Common myeloid progenitor, CD34-positive (primary cell): ENCODE measurements at places on chromosomes 16 and 17.
A peak's percentile ranks its signal among the peaks of the same experiment; 100 is the strongest.

DNA sequence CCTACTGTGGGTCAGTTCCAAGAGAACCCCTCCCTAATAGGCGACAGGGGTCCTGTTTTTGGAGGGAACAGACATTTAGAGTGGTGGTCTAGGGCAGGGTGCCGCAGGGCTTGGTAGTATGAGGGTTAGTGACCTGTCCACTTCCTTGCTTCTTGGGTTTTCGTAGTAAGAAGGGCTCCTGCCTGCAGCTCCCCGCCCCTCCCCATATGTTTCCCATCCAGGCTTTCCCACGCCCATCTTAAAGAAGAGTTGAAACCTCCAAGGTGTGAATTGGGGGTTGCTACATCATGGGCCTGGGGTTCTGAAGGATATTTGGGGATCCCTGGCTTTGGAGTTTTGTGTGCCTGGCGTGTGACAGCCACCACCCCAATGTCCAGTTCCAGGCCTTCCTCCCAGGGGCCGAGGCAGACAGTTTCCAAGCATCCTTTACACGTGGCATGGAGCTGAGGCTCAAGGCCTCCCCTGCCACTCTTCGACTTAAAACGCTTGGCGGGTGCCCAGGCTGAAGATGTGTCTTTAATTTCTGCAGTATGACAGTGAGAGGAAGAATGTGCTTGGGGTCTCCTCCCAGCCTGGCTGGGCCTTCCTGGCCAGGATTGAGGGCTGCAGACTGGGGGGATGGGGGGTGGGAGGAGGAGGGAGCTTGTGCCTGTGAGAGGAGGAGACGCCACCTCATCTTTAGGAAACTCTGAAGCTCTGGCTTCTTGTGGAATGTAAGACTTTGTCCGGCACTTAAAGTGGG lies 2.3 kb upstream of the COL1A1 start:
- DNase-seq: no peak

DNA sequence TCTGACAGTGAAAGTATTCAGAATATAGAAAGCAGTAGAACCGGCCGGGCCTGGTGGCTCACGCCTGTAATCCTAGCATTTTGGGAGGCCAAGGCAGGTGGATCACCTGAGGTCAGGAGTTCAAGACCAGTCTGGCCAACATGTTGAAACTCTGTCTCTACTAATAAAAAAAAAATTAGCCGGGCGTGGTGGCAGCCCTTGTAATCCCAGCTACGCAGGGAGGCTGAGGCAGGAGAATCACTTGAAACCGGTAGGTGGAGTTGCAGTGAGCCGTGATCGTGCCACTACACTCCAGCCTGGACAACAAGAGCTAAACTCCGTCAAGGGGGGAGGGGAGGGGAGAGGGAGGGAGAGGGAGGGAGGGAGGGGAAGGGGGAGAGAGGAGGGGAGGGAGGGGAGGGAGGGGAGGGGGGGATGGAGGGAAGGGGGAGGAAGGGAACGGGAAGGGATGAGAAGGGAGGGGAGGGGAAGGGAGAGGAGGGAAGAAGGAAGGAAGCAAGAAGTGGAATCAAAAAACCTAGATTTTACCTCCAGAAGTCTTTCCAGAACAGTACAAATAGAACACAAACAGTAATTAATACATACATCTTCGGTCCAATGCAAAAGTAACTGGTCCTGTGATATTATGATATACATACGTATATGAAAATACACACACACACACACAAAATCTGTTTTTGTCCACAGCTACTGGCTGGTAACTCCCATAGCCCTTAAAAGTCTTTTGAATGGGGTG lies 10.9 kb upstream of the NT5C start:
- DNase-seq: no peak

DNA sequence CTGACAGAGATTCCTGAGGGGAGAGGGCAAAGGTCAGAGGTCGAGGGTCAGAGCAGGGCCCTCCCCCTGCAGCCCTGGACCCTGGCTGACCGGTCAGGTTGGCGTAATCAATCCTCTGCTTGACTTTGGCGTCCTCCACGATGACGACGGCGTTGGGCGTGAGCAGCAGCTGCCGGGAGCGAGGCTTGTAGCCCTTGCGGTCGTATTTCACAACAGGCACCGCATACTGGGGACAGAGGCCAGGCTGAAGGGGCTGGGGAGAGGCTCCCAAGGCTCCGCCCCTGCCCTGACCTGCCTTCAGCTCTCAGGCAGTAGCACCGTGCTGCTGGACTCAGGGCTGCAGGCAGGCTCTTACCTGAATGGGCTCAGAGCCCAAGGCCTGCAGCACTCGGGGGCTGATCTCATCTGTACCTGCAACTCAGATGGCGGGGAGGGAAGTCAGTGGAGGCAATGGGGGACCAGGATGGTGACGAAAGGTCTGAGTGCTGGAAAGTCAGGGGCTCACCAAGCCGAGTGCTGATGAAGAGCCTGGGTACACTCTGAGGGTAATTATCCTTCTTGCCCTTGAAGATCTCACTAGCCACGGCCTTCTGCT lies 12.0 kb upstream of the CRK start:
- no peak for DNase-seq

DNA sequence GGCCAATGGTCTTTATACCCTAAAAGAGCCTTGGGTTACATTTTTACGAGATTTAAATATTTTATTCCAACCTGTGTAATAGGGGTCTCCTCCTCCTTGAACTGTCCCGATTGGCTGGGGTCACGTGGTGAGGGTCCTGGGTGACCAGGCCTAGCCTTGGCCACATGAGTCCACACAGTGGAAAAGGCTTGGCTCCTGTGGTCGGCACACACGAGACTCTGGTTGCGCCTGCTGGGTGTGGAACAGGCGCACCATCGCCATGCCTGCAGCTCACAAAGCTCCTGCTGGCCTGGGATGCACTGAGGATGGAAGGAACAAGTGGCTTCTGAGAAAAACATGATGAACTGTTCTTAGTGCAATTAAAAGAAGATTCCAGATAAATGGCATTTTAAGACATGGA lies 103.9 kb upstream of the ZNF750 start:
- DNase-seq: no peak

- peak; percentile 88 for DNase-seq
Observed at GRCh38 chr17:8220783-8221662, 10.6 kb upstream of the AURKB start.

DNA sequence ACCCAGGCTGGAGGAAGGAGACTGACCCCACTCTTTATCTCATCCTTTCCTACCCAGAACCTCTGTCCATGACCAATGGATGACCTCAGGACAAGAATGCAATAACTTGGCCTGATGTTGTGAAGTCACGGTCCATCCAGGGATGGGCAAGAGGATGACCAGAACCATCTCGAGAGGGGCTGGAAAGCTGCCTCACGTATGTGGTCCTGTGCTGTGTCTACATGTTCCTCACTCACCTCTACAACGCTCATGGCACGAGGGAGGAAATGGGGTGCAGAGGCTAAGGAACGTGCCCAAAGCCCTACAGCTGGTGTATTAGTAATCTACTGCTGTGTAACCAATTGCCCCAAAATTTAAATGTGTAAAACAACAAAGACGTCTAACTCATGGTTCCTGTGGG lies 7.3 kb upstream of the KCTD5 start:
- no peak for DNase-seq

GRCh38 chr16:20129375-20129774 lies 55.7 kb upstream of the GPR139 start:
- DNase-seq: no peak

- DNase-seq: no peak
Observed at GRCh38 chr16:86031141-86031678, 132.2 kb downstream of the IRF8 start.

DNA sequence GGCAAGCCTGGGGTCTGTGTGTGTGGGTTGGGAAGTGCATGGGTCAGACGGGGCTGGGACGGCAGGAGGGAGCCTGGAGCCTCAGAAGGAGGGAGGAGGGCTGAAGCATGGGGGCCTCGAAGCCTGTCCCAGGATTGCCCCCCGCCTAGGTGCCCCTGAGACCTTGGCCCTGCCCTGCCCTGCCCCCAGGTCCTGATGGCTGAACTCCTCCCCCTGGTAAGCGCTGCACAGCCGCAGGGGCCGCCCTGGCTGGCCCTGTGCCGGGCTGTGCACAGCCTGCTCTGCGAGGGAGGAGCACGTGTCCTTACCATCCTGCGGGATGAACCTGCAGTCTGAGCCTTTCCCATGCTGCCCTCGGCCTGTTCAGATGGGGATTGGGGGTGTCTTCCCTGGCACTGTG lies 4.4 kb downstream of the TEDC2 start:
- DNase-seq: no peak

DNA sequence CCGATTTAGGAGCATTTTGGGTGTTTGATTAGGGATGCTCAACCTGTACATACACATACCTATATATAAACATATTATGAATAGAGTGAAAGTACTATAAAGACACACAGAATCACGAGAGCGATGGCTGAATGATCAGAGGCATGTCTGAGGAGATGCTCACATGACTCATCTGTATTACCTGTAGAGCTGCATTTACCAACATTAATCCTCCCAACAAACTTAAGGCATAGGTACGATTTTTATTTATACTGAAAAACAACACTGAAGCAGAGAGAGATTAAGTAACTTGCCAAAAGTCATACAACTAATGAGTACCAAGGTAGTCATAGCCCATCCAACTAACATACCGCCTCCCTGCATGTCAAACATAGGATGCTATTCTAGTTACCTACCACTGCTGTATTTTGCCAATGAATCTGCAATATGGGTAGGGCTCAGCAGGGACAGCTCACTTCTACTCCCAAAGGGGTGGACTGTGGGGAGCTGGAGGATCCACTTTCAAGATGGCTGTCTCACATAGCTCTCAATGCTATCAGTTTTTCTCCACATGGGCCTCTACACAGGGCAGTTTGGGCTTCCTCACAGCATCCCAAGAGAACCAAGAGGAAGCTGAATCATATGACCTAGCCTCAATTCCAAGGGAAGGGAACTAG lies 7.3 kb downstream of the CYB5D1 start:
- no peak for DNase-seq

GRCh38 chr17:10147040-10147439 lies 51.4 kb downstream of the GAS7 start:
- no peak for DNase-seq

GRCh38 chr17:11747441-11747840 lies 149.2 kb downstream of the DNAH9 start:
- DNase-seq: no peak

GRCh38 chr17:35239823-35240222 lies 3.0 kb upstream of the SLFN5 start:
- DNase-seq: no peak

- no peak for DNase-seq
Observed at GRCh38 chr17:36720131-36720530, 118.7 kb downstream of the MRM1 start.

DNA sequence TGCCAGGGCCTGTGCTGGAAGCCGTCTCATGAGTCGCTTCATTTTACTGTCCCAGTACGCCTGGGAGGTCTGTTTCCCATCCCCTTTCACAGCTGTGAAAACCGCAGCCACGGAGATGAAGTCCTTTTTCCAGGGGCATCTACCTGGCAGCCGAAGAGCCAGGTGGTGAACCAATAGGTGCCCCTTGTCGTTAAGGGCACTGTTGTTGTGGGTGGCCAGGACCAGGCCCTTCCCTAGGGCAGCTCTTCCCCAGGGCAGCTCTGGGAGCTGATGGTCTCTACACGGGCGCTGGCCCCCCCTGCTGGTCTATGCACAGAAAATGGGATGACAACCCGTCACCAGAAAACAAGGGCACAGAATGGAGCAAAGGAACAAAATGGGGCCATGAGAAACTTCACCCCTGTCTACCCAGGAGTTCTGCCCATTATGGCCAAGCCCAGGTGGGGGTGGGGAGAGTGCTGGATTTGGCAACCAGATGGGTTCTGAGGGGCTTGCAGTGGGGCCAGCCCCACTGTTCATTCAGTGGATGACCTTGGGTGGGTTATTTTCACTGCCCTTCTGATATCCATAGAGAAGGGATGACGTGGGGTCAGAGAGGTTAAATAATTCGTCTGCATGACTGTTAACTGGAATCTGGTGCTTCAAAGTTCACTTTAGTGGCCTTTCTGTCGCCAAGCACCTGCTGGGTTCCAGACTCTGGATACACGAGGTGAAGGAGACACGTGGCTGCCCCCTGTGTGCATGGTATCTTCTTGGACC lies 11.5 kb downstream of the RMI2 start:
- peak; percentile 46 for DNase-seq

DNA sequence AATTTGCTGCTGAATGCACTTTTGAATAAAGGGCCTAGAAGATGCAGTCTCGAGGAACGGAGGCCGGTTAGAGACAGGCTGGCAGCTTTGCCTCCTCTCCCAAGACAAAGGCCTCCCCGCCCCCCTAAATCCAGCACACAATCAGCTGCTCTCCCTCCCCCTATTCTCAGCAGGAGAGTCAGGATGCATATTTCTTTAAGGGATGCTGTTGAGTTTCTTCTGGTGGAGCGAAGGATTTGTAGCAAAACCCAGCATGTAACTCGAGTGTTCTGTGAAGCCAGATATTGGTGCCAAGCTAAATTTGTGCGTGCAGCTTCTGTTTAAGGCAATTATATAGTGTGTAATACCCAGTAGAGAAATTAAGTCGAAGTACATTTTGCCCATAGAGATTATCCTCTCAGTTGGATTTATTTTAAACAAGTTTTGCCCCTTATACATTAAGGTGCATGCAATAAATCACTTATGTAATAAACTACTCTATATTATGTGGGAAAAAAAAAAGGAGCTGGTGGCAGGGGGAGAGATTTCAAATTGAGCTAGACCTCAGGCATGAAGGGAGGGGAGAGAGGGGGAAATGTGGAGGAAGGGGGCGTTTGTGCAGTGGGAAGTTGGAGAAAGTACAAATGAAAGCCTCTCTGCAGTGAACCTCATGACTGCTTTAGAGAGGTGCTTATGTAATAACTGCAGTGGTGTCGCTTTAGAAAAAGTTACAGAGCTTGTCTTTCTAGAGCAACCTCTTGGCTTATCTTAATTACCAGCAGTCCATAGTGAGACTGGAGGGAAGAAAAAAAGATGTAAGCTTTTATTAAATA lies 599.2 kb downstream of the MAF start:
- DNase-seq: no peak

DNA sequence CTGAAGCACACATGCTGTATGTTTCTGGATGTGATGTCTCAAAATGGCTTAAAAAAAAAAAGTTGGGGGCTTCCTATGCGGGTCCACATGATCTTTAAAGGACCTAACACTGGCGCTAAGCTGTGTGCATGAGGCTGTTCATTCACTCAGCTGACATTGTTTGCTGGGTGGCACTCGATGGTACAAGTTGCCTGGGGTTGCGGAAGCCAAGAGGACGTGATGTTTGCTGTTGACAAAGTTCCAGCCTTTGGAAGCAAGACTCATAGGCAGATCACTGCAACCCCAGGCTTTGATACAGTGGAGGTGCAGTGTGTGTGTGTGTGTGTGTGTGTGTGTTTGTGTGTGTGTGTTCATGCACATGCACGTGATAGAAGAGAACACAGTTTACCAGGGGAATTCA lies 29.5 kb upstream of the DNAI2 start:
- no peak for DNase-seq

- DNase-seq: no peak
Observed at GRCh38 chr17:4840893-4841242, 7.7 kb downstream of the MINK1 start.
